ENCODE measurements at places on chromosomes 12 and 14.

- DNase-seq = no peak
Observed at GRCh38 chr12:47805417-47805816, 14.3 kb downstream of the HDAC7 start.

- no peak for DNase-seq
Observed at GRCh38 chr14:96757456-96757855, 39.7 kb upstream of the VRK1 start.

DNA sequence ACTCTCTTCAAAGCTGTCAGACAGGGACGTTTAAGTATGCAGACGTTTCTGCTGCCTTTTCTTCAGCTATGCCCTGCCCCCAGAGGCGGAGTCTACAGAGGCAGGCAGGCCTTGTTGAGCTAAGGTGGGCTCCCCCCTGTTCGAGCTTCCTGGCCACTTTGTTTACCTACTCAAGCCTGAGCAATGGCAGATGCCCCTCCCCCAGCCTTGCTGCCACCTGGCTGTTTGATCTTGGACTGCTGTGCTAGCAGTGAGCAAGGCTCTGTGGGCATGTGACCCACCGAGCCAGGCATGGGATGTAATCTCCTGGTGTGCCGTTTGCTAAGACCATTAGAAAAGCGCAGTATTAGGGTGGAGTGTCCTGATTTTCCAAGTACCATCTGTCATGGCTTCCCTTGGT, 900.4 kb upstream of the MDGA2 start:
- no peak for DNase-seq

GRCh38 chr14:103731916-103732867, 16.6 kb downstream of the ZFYVE21 start:
- DNase-seq = no peak

DNA sequence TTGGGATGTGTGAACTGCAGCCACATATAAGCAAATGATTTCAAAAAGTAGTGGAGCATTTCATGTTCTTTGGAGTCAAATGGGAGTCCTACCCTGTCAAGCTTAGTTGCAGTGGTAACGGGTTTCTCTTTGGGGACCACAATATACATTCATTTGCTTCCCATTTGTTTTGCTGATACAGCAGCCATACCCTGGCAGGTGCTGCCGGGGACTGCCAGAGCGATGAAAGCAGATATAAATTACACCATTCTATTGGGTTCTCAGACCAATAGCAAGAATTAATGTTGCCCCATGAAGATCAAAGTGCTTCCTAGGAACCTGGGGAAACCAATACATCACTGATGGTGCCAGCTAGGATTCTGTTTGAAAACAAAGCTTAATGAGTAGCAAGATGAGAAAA, 1621.5 kb upstream of the FLRT2 start:
- no peak for DNase-seq

GRCh38 chr14:64704743-64705380, 638 bp downstream of the PLEKHG3 start:
- DNase-seq = no peak

All from CMK (cell line).